ENCODE measurements at places on chromosomes 16 and 17. TPM values are rescaled to one million over a fixed set of nuclear protein-coding genes. Genes with fewer than 3 reads are reported as not detected.

Gene IGF2BP1
- total RNA-seq, result 0.22 TPM

DNA sequence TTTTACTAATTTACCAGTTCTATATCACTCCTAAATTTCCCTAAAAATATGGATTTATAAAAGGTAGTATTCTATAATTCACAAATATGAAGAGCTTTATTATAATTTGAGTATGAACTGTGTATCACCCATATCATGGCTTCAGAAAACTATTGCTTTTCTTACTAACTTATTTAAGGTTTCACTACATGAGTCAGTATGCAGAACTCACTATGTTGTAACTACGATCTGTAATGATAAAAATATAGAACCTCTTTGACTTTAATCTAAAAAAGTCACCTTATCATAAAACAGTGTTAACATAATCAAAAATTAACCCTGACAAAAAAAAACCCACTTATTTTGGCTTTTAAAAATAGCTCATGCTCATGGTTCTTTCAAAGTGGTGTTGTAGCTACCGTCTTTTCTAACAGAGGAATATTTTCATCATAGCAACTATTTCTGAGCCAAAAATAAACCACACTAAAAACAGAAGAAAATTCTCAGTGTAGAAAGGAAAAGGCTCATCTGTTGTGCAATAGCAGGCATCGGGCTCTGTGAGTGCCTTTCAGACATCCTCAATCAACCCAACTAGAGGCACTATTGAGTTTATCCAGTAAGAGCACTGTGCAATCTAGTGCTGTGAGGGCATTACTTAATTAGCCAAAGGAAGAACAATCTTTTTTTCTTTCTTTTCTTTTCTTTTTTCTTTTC lies 42.1 kb downstream of the ITGAM start:
- DNase-seq, result no peak

GRCh38 chr17:30203471-30203981 lies 32.0 kb downstream of the SLC6A4 start:
- DNase-seq, result no peak

DNA sequence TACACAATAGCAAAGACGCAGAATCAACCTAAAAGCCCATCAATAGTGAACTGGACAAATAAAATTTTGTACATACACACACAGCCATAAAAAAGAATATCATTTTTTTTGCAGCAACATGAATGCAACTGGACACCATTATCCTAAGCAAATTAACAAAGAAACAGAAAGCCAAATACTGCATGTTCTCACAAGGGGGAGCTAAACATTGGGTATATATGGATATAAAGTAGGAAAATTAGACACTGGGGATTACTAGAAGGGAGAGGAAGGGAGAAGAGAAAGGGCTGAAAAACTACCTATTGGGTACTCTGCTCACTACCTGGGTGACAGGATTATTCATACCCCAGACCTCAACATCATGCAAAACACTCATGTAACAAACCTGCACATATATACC lies 28.2 kb downstream of the ADAMTS18 start:
- no peak for DNase-seq

- DNase-seq, result no peak
These were observed 534 bp downstream of the GPATCH8 start for GRCh38 chr17:44502598-44503146.

DNA sequence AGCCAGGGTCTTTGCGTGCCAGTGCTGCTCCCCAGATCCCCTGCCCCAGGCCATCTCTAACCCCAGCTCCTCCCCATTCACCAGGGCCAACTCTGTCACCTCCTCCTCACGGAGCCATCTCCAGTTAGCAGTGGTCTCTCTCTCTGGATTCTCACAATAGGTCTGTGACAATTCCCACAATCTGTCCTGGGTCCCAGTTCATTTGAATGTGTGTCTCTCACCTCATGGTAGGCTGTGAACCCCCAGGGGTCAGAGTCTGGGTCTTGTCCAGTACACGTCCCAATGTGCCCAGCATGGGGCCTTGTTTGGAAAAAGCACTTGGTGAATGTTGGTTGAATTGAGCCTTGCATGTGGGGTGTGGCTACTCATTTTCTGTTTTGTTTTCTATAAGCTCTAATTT lies 205.3 kb downstream of the PHKB start:
- no peak for DNase-seq

- DNase-seq, result no peak
These were observed 6.4 kb upstream of the SLC43A2 start for GRCh38 chr17:1634841-1635650.

All from activated CD4-positive, alpha-beta memory T cell treated with anti-CD3 and anti-CD28 coated beads for 36 hours (primary cell).